ENCODE measurements at places on chromosomes 6 and 20.
A peak's percentile ranks its signal among the peaks of the same experiment; 100 is the strongest.

GRCh38 chr20:50322703-50323131, 132.1 kb downstream of the CEBPB start:
- DNase-seq: no peak

DNA sequence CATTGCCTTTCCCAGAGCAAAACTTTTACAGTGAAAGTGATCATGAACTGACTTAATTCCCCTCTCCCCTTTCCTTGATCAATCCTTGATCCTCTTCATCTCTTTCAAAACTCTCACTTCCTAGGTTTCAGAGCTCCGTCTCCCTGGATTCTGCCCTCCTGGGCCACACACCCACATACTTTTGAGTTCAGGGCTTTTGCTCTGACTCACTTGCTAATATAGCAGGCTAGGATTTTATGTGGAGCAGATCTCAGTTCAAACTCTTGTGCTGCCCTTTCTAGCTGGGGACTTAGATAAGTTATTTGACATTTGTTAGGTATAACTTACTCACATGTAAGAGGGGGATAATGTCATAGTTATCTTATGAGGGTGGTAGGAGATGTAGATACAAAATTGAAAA, 109.1 kb upstream of the MLIP start:
- DNase-seq: no peak

DNA sequence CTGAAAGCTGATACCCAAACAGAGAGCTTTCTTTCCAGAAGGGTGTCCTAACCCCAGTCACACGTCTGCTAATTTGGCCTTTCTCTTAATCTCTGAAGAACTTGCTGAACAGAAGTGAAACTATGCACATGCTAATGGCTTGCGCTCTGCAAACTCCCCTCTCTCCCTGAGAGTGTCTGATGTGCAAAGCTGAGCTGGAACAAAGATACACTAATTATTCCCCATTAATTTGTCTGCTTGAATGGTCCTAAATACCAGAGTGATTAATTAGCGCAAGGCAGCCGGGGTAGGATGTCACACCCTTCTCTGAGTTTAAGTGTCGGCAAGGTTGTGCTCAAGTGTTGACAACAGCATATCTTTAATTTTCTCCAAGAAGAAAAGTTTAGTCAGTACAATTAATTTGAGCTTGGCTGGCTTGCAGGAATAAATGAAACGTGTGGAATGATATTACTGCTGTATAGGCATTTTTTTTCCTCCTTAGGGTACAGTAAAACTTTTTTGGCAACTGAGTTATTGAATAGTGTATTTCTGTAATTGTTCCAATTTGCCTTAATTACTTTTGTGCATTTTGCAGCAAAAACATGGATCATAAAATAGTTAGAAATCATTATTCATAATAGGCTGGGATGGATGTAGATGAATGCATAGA, 715.9 kb upstream of the POU3F2 start:
- no peak for DNase-seq

GRCh38 chr6:36337814-36338213, 1.1 kb upstream of the BNIP5 start:
- peak; percentile 37 for DNase-seq

GRCh38 chr6:77326029-77326428, 137.3 kb downstream of the HTR1B start:
- no peak for DNase-seq

DNA sequence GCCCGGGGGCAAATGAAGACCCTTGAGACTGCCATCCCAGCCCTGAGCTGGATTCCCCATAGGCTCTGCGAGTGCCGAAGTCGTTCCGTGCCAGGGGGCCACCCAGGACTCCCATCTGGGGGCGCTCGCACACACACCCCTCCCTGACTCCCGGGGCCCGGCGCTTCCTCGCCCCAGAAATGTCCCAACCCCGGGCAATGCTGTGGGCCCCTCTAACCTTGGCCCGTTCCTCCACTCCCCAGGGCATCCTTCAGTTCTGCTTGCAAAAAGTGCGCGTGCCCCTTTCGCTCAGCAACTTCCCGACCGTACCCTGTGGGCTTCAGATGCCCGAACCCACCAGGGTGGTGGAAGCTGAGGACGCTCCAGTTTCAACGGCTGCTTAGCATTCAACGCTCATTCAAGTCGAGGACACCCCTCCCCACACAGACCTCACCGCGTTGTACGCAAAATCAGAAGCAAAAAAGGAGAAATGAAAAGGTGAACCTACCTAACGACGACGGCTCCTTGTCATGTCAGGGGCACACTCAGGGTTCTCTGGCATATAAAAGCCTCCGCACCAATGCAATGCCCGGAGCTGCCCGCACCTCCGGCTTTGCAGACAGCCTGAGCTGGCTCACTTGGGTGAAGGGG, 25.3 kb downstream of the RIPOR2 start:
- peak; percentile 59 for DNase-seq

- no peak for DNase-seq
Measured at GRCh38 chr6:15504040-15504495, 158.8 kb downstream of the DTNBP1 start.

DNA sequence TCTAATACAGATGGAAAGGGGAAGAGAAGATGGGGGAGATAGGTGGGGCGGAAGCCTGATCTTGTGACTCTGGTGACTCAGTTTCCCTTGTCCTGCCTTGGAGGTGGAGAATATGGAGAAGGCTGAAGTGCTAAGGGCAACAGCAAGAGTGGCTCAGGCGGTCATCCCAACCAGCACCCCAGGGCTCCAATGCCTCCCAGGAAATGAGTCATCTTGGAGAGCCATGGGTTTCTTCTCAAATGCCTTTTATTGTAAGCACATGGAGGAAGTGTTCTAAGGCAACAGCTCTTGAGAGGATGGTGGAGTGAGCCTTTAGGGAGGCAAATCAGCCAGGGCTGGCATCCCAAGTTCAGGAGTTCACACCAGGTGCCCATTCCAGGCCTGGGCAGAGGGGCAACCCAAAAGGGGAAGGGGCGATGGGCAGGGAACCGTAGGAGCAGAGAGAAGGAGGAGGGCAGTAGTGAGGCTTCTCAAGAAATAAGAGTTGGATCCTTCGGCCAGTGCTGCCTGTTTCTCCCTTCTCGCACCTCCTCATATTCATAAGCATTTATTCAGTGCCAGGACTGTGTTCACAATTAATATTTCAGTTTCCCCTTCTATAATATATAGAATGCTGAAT, 13.2 kb upstream of the AHCY start:
- no peak for DNase-seq

DNA sequence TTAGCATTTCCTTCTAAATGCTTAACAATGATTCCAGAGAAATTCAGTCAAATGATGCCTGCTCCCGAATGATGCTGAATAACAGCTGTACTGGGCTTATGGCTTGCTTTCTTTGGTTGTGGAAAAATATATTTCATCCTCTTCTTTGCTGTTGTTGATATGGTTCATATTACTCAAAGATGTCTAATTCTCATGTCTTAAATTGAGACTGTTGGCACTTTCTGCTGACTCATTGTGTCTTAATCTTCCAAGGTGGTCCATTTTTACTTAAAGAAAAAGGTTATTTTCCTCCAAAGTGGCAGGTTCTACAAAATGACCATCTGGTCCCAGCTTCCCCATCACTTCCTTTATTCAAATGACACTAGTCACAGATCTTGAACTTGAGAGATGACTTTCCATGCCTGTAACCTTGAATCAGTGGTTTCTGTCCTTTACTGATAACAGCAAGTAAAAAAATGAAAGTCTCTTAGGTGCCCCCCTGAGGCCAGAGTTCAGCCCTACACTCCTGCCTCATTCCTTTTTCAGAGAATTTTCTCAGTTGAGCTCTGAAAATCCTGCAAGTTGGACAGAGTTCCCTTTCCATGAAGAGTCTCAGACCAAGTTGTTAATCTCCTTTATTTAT, 6.9 kb downstream of the SNAP25 start:
- no peak for DNase-seq

Data from thymus (tissue), 14 donors.